ENCODE measurements at places on chromosomes 3 and 15.
A peak's percentile ranks its signal among the peaks of the same experiment; 100 is the strongest.

DNA sequence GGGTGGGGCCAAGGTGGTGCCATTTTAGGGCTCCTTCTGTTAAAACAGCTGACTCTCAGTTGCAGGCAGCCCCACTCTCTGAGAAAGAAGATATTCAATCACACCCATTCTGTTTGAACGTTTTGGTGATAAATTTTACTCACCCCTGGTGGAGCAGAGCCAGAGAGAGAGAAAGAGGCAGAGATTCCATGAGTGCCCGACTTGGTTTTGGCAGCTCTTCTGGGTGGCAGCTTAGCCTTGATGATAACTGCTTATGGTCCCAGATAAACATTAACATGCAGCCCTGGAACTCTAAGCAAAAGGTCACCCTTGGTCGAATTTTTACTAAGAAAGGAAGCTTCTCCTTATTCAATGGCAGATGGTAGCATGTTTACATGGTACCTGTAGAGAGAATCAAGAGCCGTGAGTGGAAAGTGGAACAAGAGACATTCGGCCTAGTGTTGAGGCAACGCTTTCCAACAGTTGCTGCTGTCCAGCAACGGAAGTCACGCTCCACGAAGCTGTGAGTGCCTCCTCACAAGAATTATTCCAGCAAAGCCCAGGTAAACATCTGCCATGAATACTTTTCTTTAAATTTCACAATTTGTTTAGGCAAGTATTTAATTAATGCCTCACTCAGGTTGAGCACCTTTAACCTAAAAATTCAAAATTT lies 530.6 kb upstream of the ROBO2 start:
- no peak for DNase-seq

GRCh38 chr15:73927476-73928240 lies 1.4 kb downstream of the LOXL1 start:
- peak; percentile 68 for DNase-seq

DNA sequence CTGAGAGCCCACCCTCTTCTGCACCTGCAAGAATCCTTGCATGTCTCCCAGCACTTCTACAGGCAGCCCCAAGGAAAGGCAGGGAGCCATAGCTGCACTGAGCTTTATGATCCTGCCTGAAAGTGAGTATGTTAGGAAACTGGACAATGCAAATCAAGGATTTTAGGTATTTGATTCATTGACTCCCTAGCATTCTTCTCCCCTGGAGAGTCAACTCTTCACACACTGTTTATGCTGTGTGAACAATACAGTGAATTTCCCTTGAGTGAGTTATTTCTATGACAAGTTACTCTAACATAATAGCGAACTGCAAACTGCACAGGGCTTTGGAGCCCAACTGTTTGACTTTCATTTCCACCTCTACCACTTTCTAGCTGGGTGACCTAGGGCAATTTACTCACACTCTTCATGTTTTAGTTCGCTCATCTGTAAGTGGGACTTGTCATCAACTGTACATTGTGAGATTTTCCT lies 96.0 kb upstream of the PHLDB2 start:
- no peak for DNase-seq

GRCh38 chr15:41988896-41989572 lies 16.7 kb upstream of the EHD4 start:
- DNase-seq: no peak

GRCh38 chr15:48928877-48929538 lies 34.7 kb downstream of the SHC4 start:
- no peak for DNase-seq

DNA sequence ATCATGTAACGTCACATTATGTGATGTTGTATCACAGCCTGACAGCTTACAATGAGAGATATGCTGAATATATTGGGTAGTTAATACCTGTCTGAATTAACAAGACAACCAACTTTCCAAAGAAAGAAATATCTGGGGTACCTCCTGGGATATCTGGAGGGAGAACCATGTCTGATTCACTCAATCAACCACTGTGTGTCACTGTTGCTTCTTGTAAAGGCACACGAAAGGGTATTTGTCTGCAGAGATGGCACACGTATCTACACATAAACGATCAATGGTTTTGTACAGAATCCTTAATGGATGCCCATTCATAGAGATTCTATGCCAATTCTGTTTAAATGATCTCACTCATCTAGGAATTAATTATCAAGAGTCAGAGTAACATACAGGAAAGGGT lies 252.1 kb upstream of the TMCO5A start:
- DNase-seq: peak; percentile 7

DNA sequence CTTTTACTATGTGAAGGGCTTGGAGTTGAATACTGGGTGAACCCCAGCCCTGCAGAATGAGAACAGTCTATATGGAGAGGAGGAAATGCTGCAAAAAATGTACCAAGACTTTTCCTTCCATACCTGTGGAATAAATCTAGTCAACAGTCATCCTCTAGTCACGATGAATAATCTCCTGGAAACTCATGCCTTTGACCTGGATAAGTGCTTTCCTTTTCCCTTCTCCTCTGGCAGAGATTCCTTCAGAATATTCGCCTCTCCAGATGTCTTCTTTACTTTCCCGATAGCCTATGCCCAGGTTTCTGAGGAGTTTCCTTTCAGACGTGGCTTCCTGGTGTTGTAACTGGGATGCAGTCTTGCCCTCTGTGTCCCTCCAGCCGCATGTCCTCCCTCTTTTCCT lies 28.1 kb downstream of the CCNL1 start:
- no peak for DNase-seq

GRCh38 chr3:64985072-64985471 lies 297.3 kb upstream of the ADAMTS9 start:
- DNase-seq: no peak

- peak; percentile 72 for DNase-seq
Measured at GRCh38 chr3:58176827-58177489, 33.8 kb downstream of the DNASE1L3 start.

GRCh38 chr3:13054341-13055285 lies 18.6 kb downstream of the IQSEC1 start:
- no peak for DNase-seq

DNA sequence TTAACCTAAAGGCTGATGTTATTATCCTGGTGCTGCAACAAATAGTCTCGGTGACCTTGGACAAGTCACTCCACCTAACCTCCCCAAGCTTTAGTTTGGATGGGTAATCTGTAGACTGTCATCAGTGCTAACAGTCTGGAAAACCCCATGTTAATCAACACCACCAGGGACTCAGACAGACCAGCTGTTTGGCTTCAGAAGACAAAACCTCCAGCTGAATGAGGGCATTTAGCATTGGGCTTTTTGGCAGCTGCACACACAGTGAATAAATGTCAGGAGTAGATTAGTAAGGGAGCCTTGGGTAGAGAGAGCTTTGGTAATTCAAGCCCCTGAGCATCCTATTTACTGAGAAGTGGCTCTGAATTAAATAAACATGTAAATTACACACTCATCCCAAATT lies 24.9 kb upstream of the C3orf80 start:
- DNase-seq: no peak

DNA sequence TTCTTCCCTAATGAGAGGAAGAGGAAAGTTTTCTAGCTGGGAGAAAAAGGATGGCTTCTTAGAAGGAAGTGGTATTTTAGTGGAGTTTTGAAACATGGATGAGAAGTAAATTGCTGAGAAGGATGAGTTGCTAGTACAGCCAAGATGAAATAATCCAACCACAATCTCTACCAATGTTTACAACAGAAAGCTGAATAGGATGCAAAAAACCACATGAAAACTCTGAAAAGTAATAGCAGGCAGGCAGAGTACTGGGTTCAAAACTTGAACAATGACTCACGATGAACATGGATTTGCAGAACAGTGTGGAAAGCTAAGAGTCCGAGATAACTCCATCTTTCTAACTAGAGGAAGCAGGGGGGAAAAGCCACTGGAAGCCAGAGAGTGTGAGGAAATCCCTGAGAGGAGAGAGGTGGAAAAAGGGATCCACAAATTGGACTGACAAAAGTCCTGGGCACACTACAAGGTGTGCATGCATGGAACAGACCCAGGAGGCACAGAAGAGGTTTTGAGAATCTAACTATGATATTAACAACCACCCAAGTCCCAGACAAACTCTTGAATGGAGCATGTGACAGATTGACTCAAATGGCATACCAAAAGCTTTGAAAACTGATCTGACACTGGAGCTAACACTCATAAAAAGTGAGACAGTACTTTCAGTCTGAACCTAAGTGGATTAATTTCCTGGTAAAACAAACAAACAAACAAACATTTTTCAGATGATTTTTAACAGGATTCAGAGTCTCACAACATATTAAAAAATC lies 76.7 kb downstream of the ST6GAL1 start:
- no peak for DNase-seq

GRCh38 chr15:57496946-57497869 lies 94.5 kb upstream of the MYZAP start:
- DNase-seq: peak; percentile 84

- DNase-seq: no peak
Measured at GRCh38 chr3:31988271-31988670, 6.7 kb downstream of the ZNF860 start.

DNA sequence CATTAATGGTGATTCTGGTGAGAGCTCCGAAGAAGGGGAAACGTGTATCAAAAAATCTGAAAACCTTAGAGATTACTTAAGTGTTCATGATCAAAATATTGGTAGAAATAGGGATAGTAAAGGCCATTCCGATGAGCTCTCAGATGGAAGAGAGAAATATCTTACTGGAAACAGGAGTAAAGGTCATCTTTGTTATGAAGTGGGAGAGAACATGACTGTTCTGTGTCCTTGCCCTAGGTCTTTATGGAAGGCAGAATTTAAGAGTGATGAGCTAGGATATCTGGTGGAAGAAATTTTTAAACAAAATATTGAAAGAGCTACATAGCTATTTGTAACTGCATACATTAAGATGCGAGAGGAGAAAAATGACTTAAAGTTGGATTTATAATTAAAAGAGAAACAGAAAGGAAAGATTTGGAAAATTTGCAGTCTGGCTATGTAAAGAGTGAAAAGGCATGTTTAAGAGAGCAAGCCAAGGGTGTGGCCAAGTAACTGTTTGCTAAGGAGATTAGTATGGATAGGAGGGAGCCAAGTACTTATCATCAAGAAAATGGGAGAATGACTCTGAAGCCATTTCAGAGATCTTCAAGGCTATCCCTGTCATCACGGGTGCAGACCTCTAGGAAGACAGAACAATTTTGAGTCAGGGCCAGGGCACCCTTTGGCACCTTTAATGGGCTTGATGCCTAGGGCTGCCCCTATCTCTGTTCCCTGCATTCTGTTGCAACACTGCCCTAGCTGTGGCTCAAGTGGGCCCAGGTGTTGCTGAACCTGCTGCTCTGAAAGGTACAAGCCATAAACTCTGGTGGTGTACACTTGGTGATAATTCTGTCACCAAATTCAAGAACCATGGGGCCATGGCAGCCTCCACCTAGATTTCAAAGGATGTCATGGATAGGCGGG lies 27.3 kb downstream of the SLMAP start:
- no peak for DNase-seq

- peak; percentile 10 for DNase-seq
Measured at GRCh38 chr3:170563712-170564423, 22.0 kb downstream of the SLC7A14 start.

- DNase-seq: no peak
Measured at GRCh38 chr3:53089511-53089910, 40.7 kb downstream of the RFT1 start.

- no peak for DNase-seq
Measured at GRCh38 chr15:70309716-70310115, 212.0 kb upstream of the TLE3 start.

DNA sequence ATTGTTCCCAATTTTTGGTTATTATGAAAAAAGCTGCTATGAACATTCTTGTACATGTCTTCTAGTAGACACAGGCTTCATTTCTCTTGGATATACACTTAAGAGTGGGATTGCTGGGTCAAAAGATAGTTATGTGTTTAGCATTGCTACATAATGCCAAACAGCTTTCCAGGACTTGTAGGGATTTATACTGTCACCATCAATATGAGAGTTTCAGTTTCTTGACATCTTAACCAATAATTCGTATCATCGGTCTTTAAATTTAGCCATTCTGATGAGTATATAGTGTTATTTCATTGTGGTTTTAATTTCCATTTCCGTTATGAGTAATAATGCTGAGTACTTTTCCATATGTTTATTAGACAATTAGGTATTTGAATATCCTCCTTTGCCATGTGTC lies 190.3 kb upstream of the PFN2 start:
- no peak for DNase-seq

DNA sequence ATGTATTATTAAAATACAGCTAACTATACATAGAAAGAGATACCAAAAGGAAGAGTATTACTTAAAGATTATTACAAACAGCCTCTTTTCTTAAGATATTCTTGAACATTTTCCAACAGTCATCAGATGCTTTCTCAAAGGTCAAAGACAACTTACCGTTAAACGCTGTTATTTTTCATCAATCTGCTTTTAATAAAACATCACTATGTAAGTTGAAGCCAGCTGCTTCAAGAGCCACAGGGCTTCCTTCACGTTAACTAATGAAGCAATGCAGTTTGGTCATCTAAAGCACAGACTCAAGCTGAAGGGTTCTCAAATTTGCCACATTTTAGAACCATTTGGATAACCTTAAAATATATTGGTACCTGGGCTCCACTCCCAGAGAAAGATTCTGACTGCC lies 578.8 kb downstream of the ROBO2 start:
- DNase-seq: no peak

GRCh38 chr3:72436863-72437592 lies 411.2 kb downstream of the SHQ1 start:
- DNase-seq: no peak

- DNase-seq: no peak
Measured at GRCh38 chr3:182094321-182094720, 382.6 kb downstream of the SOX2 start.

- DNase-seq: no peak
Measured at GRCh38 chr3:142500211-142500610, 52.4 kb upstream of the XRN1 start.

DNA sequence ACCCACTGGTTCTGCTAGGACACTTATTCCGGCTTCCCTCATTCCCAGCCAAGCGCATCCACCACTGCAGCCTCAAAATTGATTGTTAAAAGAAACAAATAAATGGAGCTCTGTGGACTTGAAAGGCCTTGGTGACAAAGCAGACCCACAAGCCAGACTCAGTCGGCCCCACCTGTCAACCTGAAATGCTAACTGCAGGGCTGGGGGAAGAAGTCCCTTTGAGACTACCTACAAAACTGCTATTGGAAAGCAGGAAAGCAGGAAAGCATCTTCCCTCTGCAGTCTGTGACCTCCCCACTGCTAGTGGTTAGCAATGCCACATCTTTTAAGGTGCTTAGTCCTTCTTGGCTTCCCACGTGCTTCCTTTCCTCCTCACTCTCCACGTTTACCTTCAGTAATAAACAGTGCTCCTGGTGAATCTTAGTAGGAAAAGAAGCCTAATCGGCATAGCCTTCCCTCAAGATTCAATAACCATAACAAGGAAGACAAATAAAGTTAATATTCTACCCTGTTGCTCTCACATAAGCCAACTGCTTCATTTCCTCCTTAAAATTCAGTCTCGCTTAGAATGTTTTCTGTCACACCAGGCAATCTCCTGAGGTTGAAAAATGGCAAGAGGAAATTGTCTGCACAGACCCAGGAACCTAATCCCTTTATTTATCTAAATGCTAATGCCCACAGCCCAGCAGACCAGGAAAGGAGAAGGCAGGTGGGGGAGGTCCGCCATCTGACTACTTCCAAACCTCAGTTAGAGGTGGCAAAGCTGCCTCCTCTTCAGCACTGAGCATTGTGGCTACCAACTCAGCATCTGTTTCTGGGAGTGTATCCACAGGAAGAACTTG lies 296.2 kb downstream of the NEK10 start:
- DNase-seq: no peak

Data from SW480 (cell line).